NCI-H1048 (cell line): ENCODE measurements at places on chromosomes 1 and 21.

- no peak for DNase-seq
These were observed 3.8 kb upstream of the EPB41 start for GRCh38 chr1:28910379-28911115.

DNA sequence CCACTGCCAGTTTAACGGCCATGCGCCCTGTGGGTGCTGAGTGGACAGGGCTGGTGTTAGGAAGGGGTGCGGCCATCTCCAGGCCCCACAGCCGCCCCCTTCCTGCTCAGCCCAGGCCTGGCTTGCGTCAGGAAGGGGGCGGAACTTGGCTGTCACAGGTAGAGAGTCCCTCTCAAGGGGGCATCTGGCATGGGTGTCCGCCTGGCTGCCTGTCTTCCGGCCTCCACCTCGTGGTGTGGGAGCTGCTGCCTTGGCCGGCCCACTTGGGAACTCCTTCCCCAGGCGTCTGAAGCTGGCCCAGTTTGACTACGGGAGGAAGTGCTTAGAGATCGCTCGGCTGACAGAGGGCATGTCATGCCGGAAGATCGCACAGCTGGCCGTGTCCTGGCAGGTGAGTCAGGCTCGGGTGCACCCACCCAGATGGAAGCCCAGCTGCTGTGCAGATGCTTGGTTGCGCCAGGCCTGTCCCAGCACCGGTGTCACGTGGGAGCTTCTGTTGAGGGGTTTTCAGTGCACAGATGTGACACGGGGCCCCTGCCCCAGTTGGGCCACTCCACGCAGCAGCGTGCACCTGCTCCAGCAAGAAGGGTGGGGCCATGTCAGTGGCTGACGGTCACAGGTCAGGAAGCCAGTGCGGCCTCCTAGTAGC, 9.1 kb upstream of the ATAD3B start:
- no peak for DNase-seq

DNA sequence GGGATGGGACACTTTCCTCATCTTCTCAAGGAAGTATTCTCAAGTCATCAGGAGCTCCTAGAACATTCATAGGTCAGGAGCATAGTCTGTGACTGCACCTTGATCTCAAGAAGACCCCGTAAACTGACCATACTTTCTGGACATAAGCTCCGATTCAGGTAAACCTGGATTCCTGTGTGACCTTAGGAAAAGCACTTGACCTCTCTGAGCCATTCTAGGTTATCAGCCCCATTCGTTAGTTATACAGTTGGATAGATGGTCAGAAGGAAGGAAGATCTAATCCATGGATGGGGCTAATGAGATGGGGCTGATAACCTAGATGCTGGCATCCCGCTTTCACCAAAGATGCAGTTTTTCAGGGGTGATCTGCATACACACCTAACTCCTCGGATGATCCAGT, 114.3 kb downstream of the EPHB2 start:
- DNase-seq = no peak

DNA sequence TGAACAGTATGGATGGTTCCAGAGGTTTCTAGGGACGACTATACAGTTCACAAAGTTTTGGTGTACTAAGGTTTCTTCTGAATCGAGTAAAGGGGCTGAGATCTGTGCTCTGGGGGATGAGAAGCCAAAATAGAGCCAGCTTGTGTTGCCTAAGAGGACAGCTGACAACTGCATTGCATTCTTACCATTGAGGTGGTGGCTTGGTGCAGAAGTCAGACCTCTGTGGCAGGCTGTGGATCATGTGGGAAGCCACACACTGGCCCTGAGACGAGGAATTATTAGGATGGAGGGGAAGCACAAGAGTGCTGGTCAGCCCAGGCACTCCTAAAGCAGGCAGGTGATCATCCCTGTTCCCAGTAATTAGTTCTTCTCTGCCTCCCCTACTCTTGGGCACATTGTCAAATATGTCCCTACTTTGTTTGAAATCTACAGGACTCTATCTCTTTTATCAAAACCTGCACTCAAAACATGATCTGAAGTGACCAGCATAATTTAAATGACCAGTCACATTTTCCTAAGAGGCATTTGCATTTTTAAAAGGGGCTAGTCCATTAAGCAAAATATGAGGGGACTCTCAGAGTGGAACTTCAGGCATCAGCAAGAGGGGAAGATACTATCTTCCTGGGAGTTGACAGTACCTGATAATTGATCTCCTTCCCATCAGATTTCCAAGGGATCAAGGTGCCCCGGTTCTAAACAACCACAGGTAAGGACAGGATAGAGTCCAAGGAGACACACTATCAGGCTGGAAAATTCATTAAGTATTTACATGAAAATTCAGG, at the start of gene FCRLB:
Gene FCRLB, plus strand, starts transcription at position 589 of the 782 bp plus-strand sequence. CDS start 1,129 bp downstream, outside the sequence.
- no peak for DNase-seq

GRCh38 chr1:112026016-112026415, 36.5 kb upstream of the KCND3 start:
- no peak for DNase-seq

DNA sequence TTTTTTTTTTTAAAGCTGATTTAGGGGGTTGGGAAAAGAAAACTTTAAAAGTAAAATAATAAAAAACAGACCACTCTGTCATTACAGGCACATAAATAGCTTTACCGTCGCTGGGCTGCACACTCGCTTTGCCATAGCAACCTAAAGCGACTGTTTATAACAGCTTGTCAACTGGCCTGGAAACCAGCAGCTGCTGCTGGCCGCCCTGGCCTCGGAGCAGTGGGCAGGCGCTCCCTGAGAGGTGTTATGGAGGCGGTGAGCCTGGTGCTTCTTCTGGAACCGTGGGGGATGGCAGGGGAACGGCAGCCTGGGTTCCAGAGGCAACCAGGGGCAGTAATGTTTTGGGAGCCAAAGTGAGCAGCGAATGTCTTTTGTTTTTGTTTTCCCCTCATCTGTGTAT, 45.7 kb downstream of the ATP2B4 start:
- DNase-seq = no peak

DNA sequence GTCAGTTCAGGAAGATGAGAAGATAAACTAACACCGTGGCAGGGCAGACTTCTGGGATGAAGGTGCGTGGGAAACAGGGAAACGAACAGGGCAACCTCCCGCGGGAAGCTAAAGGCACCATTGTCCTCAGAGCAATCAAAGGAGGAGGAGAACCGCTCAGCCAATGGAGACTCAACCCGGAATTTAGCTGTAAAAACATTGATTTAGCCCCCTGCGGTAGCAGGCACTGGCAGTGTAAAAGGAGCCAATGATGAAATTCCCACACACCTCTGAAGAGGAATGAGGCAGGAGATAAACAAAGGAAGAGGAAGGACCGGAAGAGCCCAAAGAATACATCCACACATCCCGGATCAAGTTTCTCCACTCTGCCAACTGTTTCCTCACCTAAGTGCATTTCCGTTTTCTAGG, 19.5 kb downstream of the HLCS start:
- no peak for DNase-seq

DNA sequence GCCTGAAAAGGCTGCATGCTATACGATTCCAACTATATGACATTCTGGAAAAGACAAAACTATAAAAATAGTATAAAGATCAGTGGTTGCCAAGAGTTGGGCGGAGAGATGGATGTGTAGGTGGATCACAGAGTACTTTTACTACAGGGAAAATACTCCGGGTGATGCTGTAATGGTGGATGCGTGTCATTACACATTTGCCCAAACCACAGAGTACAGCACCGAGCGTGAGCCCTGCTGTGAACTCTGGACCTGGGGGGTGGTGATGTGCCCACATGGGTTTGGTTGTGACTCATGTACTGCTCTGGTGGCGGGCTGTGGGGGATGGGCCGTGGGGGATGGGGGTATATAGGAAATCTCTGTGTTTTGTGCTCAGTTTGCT, 162.7 kb upstream of the COL6A1 start:
- DNase-seq = no peak

GRCh38 chr1:61285371-61285885, 203.1 kb downstream of the NFIA start:
- no peak for DNase-seq

DNA sequence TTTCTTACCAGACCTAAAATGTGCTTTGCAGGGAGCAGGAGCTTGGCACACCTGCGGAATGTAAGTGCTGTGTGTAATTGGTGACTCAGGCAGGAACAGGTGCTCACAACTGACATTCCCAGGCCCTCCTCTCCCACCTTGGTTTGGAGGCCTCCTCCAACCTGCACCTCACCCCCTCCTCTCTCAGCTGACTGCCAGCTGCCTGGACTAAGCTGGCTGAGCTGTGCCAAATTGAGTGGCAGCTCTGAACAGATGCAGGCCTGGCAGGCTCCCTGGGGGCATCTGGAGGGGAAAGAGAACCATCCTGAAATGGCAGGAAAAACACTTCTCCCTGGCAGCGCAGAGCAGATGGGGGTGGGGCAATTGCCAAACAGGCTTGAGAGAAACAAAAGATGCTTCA, 91.7 kb upstream of the PGBD5 start:
- no peak for DNase-seq

DNA sequence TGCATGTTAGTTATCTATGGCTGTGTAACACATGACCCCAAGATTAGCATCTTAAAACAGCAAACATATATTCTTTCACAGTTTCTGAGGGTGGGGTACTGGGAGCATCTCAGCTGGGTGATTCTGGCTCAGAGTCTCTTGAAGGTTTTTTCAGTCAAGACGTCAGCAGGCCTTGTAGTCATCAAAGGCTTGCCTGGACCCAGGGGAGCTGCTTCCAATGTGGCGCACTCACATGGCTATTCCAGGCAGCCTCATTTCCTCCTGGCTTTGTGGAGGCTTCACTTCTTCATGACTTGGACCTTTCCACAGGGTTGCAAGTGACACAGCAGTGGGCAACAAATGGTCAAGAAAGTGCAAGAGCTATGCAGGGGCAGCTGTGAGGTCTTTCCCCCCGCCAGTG, 114.7 kb downstream of the ACTL8 start:
- DNase-seq = no peak

DNA sequence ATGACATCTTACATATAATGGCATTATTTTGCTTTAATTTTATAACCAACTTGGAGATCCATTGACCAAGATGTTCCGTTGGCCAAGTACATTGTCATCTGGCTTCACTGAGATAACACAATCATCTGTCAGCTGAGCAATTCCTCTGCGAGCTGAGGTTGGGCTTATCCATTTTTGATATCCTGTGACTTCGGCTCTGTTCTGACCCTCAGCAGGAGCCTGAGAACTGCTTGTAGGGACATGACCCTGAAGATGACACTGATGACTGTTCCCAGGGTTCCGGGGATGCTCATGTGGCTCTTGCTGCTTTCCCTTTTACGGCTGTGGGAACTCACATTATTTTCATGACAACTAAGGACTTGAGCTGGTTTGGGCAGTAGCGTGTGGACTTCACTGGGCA, 51.2 kb downstream of the TLR5 start:
- no peak for DNase-seq

GRCh38 chr21:17775431-17776126, 43.6 kb downstream of the C21orf91 start:
- DNase-seq = no peak

DNA sequence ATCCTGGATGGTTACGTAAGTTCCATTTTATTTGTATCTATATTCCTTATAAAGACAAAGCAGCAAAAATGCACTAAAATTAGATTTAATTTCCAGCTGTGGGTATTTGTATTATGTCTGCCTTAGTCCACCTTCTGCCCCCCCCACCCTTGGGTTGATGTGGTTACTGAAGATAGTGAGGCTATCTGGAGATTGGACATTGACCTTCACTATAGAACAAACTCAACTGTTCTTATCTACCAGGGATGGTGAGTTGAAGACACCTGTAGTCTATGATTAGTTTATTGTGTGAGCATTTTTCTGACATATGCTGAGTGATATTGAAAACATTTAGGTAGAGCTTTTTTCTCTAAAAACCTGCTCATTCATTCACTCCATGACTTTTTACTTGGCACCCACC, 122.2 kb downstream of the NFIA start:
- DNase-seq = no peak

DNA sequence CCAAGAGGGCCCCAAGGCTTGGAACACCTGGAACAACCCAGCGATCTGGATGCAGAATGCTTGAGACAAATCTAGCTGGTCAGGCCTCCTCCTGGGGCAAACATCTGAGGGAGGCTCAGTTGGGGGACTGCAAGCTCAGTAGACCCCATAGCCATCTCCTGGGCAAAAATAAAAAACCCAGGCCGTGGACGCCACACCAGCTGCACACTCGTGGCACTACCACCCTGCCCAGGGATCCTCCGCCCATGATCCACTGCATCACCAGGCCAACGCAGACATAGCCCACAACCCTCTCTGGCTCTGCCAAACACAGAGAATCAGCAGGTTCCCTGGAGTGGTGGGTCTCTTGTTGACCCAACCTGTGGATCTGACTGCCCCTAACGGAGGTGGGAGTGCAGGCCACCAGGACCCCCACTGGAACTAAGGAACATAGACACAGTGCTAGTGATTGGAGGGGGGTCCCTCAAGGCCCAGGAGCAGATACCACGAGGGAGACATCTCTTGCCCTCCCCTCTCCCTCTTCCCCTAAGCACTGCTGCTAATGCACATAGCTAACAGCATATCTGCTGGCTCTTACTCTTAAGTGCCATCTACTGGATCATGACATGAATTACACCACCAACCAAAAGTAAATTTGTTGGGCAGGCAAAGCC, 147.2 kb downstream of the CHD1L start:
- peak; percentile 5 for DNase-seq

DNA sequence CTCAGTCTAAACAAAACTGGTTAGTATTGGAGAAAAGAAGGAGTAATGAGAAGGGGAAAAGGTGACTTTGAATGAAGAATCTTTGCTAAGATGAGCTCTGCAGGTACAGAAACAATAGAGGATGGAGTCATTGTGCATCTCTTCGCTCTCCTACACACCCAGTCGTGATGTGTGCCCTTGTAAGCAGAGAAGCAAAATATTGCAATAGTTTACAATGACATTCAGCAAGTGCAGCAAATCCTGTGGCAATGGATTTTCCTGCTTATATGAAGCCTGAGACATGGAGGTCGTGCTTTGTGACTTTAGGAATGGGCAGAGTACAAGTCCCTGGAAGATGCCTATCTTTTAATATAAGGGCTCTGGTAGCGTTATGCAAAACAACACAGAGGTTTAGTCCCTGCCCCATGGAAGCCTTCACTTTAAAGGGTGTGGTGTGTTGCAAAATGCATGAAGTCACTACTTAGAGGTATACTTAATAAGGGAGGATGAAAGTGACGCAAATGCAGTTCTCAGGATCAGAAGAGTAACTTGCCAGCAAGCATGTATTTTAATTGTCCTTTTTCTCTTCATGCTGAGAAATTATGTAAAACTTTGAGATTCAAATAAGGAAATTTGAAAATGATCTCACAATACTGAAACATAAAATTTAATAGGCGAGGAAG, 88.0 kb upstream of the IVNS1ABP start:
- no peak for DNase-seq

DNA sequence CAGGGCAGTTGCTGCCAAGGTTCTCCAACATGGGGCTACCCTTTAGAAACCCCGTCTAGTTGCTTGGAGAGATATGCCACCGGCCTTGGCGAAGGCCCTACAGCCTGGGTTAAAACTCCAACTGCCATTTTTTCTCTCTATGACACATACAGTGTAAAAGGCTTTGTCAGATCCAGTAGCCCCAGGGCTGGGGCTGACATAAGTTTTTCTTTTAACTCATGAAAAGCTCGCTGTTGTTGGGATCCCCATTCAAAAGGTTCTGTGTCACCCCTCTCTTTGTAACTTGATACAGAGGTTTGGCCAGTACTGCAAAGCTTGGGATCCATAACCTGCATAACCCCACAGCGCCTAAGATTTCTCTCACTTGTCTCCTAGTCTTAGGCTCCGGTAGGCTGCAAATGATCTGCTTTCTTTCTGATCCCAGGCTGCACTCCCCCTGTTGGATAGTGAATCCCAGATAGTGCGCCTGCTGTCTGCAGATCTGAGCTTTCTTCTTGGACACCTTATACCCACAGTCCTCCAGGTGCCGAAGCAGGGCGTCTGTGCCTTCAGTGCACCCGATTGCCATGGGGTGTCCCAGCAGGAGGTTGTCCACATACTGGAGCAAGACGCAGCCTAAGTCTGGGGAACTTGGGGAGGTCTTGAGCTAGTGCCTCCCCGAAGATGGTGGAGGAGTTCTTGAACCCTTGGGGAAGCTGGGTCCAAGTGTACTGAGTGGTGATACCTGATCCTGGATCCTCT, 406.2 kb downstream of the TGFB2 start:
- DNase-seq = no peak
